ENCODE measurements at places on chromosomes 7 and 10.

DNA sequence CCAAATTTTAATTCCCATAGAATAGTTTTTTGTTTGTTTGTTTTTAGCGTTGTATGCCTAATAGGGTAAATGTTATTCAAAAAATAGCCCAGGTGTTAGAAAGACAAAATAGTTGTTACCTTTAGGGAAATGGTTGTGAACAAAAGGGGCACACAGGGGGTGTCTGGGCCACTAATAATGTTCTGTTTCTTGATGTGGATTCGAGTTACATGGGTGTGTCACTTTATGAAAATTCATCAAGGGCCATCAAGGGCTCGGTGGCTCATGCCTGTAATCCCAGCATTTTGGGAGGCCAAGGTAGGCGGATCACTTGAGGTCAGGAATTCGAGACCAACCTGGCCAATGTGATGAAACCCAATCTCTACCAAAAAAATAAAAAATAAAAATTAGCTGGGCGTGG is 531.8 kb upstream of the C7orf33 start:
- no peak for DNase-seq

DNA sequence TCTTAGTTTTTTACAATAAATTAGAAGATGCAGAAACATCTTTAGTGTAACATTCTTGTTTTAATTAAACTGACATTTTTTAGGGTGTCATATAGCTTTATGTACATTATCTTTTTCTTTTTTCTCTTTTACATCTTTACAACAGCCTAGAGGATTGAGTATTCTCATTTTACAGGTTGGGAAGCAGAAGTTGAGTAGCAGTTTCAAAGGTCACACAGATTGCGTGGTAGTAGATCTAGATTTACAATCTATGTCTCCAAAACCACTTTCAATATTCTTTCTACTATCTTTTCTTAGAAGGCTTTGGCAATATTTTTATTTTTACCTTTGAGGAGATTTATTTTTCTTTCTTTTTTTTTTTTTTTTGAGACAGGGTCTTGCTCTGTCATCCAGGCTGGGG is 18.7 kb upstream of the MCU start:
- no peak for DNase-seq

DNA sequence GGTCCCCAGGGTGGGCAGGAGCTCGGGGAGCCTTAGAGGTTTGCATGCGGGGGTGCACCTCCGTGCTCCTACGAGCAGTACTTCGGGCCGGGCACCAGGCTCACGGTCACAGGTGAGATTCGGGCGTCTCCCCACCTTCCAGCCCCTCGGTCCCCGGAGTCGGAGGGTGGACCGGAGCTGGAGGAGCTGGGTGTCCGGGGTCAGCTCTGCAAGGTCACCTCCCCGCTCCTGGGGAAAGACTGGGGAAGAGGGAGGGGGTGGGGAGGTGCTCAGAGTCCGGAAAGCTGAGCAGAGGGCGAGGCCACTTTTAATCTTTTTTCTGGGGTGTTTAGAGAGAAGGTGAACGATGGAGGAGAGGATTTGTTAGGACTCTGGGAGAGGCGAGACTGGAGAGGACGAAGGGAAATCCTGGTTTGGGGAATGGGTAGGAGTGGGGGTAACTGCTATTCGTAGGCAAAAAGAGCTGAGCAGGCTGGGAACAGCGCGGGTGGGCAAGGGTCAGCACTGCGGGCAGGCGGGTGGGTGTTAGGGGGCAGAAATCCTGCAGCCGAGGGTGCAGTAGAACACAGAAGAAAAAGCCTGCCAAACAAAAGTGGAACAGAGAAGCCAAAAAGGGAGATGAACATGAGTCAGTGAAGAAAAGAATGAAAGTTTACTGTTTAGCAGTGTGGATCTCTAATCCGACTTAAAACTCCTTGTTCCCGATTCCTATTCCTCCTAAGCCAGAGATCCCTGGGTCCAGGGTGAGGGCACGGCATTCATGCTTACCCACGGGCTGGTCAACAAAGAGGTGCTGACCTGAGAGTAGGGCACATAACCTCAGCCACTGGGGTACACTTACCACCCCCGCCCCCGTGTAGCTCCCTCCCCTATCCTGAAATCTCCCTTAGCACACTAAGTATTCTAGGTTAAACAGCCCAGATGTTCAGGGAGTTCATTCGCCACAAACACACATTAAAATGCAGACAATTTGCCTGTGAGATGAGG is 26.9 kb downstream of the PRSS2 start:
- no peak for DNase-seq

DNA sequence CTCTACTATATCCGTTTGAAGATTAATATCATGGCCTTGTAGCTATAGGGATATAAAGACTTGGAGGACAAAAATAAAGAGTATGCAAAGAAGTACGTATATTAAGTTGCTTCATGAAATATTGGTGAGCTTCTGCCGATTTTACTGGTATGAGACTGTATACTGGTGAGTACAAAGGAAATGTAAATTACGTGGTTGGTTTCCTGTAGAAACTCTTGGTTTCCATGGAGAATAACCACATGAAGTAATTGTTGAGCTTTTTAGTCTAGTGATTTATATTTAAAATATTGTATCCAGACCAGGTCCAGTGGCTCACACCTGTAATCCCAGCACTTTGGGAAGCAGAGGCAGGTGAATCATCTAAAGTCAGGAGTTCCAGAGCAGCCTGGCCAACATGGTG is 32.2 kb upstream of the GLI3 start:
- DNase-seq: no peak

GRCh38 chr7:64509583-64509982 is 53.3 kb downstream of the ZNF680 start:
- no peak for DNase-seq

- DNase-seq: no peak
Measured at GRCh38 chr7:31688372-31688771, 1.4 kb downstream of the PPP1R17 start.

- no peak for DNase-seq
Measured at GRCh38 chr10:110058212-110058611, 50.4 kb downstream of the ADD3 start.

GRCh38 chr7:34596887-34597286 is 61.1 kb upstream of the NPSR1 start:
- DNase-seq: no peak

DNA sequence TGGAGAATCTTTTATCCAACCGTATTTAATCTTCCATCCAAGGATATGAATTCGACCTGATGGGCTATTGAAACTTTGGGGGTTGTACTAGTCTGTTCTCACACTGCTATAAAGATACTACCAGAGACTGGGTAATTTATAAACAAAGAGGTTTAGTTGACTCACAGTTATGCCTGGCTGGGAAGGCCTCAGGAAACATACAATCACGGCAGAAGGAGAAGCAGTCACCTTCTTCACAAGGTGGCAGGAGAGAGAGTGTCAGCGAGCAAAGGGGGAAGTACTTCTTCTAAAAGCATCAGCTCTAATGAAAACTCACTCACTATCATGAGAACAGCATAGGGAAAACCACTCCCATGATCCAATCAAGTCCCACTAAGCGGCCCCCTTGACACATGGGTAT is 43.8 kb downstream of the EPDR1 start:
- no peak for DNase-seq

- DNase-seq: no peak
Measured at GRCh38 chr7:121000081-121000983, 11.8 kb downstream of the CPED1 start.

- DNase-seq: no peak
Measured at GRCh38 chr7:157889480-157889879, 552.7 kb downstream of the DNAJB6 start.

DNA sequence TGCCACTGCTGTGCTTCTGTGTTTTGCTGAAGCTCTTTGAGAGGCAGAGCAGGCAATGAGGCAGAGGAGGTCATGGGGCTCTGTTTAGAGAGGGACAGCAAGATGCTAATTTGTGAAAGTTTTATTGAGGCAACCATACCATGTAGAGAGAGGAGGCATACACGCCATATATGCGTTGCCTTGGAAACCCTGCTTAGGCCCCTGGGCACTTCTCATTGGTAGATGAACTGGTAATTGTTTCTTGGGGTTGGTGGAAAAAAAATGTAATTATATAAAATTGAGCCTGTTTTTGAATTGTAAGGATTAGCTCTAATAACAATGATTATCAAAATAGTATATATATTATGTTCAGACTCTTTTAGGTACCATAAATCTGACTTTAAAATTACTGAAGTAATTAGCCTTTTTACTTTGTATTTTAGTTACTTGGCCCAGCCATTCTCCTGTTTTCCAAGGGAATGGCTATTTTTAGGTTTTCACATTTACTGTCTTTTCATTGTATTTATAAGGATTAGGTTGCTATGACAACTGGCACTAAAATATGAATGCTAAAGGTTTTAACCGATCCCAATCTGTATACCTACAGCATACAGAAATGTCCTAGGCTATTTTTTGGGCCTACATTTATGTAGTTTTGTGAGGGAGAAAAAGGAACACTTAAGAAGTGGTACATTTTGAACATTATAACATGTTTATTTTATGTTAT is 52.4 kb downstream of the BZW2 start:
- no peak for DNase-seq

DNA sequence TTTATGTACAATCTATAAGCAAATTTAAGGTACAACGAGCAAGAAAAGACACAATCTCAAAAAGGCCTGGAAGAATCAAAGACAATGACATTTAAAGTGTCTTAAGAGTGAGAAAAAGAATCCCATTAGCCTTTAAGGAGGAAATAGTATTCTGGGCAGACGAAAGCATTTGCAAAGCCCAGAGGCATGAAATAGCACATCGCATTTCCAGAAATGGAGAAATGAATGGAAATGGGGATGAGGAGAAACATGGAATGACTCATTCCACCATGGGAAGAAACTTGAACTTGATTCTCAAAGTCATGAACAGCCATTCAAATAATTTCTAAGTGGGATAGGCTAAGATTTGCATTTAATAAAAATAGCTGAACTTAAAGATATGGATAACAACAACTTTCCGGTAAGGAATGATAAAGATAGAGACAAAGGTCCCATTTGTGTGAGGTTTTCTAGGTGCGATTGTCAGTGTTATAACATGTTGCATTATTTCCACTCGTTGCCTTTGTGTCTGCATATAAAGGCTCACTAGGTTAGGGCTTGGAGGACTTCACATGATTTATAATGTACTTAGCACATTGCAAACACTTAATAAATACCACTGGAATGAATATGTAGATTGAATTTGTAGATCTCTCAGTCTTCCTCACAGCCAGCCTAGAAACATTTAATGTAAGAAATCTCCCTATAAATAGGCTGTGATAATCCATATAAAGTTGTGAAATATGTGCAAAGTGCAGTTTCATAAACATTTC is 310.3 kb upstream of the KLF6 start:
- no peak for DNase-seq

Data from effector CD4-positive, alpha-beta T cell (primary cell).